ENCODE measurements at places on chromosomes 3 and 15.

DNA sequence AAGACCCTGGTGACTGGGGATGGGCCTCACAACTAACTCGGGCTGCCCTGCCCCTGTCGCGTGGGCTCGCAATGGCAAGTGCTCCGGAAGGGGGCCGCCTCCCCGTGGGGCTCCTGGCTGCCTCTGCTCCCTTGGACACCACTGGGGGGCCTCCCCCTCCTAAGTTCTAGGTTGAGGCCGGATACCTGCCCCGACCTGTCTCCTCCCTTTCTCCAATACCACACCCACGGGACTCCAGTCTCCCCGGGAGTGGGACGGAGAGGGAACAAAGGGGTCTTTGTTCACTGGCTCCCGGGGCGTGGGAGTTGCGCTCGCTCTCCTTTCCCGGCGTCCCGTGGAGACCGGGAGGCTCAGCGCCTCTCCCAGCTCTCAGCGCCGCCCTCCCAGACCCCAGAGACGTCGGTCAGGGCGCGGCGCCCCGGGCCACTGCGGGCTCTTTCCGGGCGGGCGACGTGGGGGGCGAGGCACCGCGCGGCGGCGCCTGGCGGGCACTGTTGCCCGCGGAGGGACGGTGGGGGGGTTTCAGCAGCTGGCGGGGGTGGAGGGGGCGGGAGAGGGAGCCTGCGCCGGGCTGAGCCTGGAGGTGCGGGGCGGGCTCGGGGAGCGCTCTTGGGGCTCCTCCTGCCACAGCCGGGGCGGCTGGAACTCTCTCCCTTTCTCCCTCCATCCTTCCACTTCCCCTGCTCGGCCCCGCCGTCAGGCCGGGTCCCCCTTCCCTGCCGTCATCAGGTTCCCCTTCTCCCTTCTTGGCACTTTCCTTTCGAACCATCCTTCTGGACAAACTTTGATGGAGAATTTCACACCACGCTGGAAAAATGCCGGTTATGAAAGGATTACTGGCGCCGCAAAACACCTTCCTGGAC lies at the start of gene KCNH8:
Gene KCNH8, plus strand, starts transcription at position 606 of the 863 bp plus-strand sequence. Its CDS starts 210 bp downstream, at position 816.
- no peak for DNase-seq

DNA sequence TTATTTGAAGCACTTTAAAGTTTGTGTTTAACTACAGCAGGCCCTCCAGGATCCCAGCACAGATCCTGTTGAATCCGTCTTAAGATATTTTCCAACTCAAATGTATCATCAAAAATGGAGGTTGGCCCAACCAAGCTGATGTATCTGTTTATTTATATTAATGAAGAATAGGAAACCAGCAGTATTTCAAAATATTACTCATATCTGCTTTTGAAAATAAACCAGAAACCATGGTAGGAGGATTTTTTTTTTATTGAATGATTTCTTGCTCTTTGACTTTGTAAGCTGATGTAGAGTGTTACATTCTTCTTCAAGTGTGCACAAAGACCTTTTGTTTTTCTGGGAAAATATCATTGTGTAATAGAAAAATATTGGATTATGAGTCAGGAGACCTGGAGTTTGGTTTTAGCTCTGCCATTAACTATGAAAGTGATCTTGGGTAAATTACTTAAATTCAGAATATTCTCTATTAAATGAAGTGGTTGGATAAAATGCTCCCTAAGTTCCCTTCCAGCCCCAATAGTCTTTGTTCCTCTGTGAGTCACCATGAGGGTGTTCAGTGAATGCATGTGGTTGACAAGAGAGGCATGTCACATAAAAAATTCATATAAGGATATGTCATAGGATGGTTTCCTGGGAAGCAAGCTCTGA lies 221.3 kb upstream of the GAP43 start:
- DNase-seq = no peak

DNA sequence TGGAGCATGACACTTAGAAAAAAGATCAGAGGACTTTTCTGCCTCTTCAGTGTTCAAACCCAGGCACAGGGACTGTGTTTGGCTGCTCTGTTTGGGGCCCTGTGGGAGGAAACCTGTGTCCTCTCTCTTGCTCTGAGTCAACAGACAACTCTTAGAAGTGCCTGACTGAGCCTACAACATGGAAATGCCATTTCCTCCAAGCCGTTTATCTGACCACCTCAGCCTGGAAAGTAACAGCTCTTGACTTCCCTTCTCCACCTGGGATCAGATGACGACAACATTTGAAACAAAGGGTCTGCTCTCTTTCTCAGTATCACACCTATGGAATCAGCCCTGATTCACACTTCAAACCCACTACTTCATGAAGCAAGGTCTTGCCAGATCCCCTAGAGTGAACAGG lies 91.3 kb upstream of the CTDSPL start:
- no peak for DNase-seq

GRCh38 chr3:195135917-195136316 lies 135.0 kb downstream of the XXYLT1 start:
- DNase-seq = no peak

DNA sequence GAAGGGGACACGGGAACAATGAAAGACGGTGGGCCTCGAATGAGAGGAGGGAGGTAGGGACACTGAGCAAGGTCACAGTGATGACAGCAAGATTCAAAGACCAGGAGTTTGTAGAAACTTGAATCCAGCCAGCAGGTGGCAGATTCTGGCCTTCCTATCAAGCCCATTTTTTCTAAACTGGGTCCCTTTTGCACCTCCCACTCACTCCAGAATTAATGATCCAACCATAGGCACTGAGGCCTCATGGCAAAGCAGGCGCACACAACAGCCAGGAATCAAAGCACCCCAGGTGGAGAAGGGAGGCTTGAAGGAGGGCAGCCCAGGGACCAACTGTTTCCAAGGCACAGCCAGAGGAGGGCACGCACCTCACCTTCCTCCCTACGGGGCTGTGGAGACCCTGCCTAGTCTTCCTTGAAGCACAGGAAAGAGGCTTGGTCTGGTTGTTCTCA lies 90.2 kb downstream of the ANP32A start:
- no peak for DNase-seq

DNA sequence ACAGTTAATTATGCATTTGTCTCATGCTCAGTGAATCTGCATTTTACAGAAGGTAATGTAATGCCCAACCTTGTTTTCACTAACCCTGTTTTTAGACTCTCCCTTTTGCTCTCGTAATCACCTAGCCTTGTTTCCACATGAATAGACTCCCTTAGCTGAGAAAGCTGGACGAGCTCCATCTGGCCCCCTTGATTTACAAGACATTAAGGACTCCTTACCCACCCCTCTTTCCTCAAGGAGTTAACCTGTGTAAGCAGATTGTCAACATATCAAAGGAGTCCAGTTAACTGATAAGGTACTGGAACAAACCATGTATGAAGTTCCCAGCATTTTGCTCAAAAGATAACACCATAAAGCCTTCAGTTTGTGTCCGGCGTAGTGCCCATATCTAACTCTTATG lies 99.6 kb downstream of the VPS8 start:
- no peak for DNase-seq
